Cardiac septum (tissue), 1 donor: ENCODE measurements at places on chromosomes 4 and X.

- no peak for DNase-seq
Observed at GRCh38 chr4:15963001-15963451, at the start of gene FGFBP2. TSS of gene FGFBP2 (minus strand) at chr4:15963175. CDS start at chr4:15963129, 46 bp downstream.

GRCh38 chrX:105136786-105137185, 83.7 kb downstream of the TEX13A start:
- no peak for DNase-seq

DNA sequence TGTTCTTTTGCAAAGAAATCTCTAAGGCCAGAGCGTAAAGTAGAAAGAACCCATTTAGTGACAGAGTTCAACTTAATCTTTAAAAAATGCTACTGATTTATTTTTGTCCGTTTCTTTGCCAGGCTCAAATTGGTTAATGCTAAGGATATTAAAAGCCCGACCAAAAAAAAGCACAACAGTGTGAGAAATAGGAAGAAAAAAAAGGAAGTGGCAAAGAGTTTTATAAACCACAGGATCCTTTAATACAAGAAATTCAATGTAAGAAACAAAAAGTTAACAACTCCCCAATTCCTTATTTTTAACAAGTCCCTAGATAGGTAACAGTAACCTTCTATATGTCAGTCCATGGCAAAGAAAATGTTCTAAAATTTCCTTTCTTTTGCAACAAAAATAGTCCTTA, 480.4 kb downstream of the ACTRT1 start:
- no peak for DNase-seq

GRCh38 chr4:635851-636627, 10.7 kb downstream of the PDE6B start:
- no peak for DNase-seq

GRCh38 chr4:55308071-55308470, 38.0 kb upstream of the SRD5A3 start:
- DNase-seq = no peak

GRCh38 chrX:100674705-100675104, 30.7 kb downstream of the SRPX2 start:
- no peak for DNase-seq

DNA sequence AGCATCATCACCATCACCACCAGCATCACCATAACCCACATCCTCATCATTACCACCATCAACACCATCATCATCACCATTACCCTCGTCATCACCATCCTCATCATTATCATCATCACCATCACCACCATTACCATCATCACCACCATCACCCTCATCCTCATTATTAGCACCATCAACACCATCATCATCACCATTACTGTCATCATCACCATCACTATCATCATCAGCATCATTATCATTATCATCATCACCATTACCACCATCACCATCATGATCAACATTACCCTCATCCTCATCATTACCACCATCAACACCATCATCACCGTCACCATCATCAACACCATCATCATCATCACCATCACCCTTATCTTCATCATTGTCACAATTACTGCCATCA, 51.7 kb downstream of the HTRA3 start:
- no peak for DNase-seq

DNA sequence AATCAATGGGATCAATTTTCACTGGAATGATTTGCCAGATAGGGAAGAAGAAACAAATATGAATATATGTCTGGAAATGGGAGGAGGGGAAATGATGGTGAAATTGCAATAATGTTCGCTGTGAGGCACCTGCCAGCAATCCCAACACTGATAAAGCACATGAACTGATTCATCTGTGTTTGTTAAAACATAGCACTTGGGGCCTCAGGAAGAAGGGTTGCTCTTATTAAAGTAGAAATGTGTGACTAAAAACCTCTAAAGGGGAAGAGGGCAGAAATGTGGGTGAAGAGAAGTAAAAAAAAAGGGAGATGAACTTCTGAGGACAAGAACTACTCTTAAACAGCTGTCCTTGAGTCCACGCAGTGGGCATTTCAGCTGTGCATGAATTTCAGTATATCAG, 101.4 kb downstream of the C4orf51 start:
- DNase-seq = no peak

GRCh38 chr4:125951261-125951887, 636.6 kb downstream of the FAT4 start:
- no peak for DNase-seq

DNA sequence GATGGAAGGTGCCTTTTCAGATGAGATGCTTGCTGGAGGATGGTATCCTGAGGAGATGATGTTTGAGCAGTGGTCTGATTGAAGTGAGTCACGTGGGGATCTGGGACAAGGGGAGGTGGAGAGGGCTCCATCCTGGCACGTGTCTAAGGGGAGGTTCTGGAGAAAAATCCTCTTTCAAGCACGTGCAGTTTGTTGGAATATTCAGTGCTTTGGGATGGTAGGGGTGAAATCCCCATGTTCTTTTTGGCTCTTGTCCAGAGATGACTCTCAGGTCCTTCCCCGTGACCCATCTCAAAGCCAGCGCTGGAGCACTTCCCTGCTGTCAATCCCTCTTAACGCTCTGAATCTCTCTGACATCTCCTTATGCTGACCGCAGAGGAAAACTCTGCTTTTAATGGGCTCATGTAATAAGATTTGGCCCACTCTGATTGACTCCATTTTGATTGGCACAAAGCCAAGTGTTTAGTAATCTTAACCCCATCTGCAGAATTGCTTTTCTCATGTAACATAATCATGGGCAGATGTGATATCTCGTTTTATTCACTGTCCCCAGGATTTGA, 10.8 kb upstream of the KLKB1 start:
- DNase-seq = no peak

DNA sequence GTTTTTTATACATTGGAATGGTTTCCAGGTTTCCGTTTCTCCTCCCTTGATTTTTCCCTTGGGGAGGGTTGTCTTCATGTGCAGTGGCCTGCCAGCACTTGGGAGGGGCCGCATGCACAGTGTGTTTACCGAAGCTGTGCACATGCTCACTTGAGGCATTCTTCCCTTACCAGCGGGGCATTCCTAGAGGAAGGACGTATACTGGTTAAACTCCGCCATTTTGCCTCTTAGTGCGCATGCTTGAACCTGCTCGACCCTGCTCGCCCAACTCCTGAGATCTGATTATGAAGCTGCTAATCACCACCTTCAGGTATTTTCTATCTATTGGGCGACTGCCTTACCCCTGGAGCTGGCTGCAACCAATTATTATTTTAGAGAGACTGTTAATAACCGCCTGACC, 76.2 kb downstream of the CXCL13 start:
- no peak for DNase-seq

DNA sequence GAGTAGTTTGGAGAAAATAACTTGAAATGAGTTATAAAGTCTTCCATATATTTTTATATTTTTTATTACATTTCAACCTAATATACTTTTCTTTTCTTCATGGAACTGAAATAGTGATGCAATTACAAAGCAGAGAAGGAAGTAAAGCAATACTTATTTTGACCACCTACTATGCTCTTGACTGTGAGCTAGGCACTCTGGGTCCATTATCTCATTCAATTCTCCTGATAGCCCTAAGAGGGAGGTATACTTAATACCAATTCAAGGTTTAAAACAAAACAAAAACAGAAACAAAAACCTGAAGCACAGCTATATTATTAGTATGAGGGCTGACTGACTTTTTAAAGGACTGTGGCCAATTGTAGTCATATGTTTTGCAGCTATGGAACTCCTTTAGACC, 193.5 kb downstream of the MAD2L1 start:
- no peak for DNase-seq

DNA sequence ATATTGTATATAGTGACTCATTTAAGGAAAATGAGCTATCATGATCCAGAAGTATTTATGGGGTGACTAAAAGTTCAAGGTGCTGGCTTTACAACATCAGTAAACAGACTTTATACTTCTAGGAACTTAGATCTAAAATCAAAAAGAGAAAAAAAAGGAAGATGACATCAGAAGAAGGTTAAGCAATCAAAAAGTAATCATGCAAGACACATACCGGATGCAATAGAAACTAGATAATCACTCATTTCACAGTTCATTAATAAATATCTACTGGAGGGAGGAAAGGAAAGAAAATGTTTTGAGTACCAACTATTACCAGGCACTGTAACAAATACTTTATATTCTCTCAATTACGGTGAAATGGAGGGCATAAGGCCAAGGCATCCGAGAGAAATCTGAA, 276.4 kb downstream of the SPRY1 start:
- no peak for DNase-seq

DNA sequence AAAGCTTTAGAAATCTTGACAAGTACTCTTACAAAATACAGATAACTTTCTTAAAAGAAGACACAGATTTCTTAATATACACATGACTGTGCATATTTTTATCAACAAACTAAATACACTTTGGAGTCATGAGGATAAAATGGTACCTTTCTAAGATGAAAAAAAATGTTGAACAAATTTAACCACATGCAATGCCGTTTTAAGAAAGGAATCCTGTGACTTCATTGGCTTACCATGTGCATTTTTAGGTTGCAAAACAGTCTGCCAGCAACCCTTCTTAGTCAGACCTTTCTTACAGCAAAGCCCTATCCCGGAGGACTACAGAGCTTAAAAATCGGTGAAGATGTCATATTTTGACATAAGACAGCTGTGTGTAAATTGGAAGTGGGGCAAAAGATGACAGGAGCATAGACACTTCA, 51.7 kb downstream of the GASK1B start:
- no peak for DNase-seq

- DNase-seq = no peak
Observed at GRCh38 chr4:108139089-108139488, 29.6 kb downstream of the LEF1 start.

- no peak for DNase-seq
Observed at GRCh38 chr4:146458594-146458993, 63.1 kb downstream of the SLC10A7 start.

DNA sequence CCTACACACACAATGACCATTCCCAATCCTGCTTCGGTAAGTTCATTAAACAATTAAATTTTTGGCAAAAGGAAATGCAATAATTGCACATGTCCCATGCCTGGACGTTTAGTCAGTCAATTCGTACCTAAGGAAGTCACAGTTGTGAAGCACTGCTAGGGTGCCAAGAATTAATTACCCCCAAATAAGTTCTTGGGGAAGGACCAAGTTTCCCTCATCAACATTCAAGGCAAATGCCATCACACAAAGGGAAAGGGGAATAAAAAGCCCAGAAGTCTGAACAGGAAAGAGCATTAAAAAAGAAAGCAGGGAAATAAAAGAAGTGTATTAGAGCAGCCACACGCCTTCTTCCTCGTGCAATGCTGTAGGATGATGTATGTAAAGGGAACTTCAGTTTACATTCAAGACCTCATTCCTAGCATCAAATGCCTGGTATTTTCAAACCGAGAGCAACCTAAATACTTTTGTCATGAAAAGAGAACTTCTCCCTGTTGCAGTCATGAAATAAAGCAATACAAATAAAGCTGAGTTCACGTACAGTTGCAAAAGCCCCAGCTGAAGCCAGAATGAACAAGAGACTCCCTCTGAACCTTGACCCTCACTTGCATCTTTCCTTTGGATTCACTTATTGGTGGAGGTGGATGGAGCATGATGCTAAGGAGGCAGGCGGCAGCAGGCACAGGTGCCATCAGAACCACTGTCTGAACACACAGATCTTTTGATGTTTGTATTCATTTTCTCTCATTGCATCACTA, 124.0 kb upstream of the PPARGC1A start:
- DNase-seq = no peak

DNA sequence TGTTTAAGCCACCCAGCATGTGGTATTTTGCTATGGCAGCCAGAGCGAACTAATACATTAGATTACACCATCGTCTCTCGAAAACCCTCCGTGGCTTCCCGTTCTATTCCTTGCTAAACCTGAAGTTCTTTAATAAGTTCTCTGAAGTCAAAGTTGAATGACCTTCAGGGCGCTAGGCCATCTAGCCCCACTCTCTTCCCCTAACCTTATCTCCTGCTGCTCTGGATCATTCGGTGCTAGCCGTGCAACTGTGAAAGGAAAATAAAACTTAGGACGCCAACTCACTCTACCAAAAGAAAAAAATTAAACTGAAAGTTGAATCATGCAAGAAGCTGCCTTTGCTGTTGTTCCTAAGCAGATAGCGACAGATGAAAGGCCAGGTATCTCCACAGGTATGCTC, 40.0 kb downstream of the CHRNA9 start:
- DNase-seq = no peak

GRCh38 chrX:47217121-47217851, 1.2 kb upstream of the CDK16 start:
- no peak for DNase-seq

DNA sequence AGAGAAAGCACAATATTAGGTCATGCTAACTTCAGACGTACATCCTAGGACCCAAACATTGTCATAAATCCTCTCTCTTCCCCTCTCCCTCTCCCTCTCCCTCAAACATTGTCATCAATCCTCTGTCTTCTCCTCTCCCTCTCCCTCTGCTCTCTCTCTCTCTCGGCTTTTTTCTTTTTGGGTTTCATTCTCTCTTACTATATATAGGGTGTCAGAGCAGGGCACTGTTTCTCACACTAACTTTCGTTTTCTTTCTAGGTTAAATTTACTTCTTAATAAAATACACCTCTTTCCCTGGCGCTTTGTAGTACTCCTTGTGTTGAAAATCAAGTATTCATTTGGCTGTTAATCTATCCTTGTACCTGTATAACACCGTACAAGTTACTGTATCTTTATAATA, 37.0 kb upstream of the HERC5 start:
- DNase-seq = no peak
